Inflammatory macrophage treated with lipopolysaccharide for 1 hour (primary cell): ENCODE measurements at places on chromosomes 7 and 10.
A peak's percentile ranks its signal among the peaks of the same experiment; 100 is the strongest.

DNA sequence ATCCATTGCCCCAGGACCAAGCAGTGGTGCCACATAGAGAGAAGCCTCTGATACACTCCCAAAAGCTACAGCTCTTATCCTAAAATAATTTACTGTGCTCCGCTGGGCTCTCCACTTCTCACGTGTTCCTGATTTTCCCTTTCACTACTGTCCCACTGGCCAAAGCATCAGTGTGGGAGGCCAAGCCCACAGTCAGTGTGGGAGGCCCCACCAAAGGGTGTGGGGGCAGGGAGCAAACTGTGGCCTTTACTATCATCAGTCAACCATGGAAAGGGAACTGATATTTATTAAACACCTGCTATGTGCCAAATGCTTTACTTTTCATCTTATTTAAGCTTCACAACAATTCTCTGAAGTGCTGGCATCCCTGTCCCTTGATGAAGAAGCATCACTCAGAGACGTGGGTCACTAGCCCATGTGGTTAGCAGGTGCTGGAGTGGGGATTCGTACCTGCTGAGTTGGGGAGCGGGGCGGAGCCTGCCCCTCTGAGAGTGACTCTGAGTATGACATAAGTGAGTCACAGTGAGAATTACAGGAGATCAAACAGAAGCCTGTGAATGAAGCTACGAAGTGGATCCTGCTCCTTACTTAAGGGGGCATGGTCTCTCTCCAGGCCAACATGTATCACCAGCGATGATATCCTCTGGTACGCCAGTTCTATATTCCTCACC, 50.4 kb downstream of the PYROXD2 start:
- no peak for DNase-seq

DNA sequence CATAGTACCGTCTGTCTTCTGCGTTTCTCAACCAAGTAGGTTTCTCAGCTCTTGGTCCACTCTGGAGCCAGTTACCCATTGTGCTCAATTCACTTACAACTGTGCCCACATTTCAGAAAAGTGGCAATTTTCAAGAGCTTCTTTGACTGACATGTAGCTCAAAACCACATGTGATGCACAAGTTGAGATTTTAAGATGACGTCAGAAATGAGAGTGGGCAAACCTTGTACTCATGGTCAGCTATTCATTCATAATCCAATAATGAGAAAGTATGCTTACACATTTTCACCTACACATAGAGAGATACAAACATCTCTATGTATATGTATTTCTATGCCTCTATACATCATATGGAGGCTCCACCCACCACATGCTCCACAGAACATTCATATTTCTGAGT, 487.2 kb upstream of the AKR1E2 start:
- DNase-seq, result no peak

GRCh38 chr7:111871283-111871682, 309.0 kb upstream of the IMMP2L start:
- DNase-seq, result no peak

DNA sequence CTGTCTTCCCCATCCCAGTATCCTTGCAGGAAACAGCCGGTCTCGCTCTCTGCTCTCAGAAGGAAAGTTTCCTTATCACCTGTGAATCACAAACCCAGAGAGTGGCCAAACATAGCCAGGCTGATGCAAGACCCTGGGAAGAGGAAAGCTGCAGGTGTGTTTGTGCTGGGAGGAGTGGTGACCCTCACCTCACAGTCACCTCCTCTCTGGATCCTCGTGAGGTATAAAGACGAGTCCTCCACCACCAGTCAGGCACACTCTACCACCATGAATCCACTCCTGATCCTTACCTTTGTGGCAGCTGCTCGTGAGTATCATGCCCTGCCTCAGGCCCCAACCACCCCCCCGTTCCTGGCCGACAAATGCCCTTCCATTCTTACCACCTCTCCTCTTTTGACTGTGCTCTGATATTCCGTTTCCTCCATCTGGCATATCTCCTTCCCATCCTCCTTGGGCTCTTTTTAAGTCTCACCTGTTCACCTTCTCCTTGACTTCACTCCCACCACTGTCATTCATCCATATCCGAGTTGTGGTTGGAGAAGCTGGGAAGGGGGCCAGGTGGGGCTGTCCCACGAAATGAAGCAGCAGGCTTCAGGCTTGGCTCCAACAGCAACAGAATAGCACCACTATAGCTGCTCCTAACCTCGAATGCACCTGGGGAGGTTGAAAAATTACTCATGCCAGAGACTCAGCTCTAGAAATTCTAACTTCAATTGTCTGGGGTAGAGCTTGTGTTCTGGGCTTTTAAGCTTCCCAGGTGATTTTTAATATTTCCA, at the start of gene PRSS1:
TSS of gene PRSS1 (plus strand) at position 255 of the 776 bp plus-strand sequence. CDS start at position 268, 13 bp downstream.
- DNase-seq, result no peak

DNA sequence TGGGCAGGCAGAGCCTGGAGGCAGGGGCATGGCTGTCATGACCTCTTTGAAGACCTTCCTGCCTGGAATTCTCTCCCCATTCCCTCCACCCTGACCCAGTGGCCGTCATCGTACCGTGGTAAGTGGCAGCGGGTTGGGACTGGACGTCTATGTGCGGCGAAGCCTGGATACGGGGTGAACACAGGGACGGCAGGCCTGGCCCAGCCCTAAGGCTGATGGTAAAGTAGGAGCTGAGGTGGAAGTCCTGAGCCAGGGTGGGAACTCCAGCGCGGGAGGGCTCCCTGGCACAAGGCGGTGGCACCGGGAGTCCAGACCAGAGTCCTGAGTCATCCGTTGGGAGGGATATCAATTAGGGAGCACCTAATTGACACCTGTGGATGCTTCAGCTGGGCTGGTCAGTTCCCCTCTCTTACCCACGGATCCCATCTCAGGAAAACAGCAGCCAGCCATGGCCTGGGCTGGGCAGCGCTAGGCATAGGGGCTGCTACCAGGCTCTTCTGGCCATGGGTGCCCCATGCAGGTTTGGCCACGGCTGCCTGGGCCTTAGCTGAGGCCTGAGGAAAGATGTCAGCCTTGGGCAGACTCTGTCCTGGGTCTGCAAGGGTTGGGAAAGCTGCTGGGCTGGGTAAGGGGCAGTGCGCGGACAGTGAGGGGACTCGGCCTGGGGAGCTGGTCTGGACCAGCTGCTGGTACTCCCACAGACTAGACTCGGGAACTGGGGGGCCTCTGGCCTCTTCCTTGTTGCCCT, 3.3 kb downstream of the PPIF start:
- DNase-seq, result no peak

- no peak for DNase-seq
Measured at GRCh38 chr10:130003787-130004613, 39.9 kb upstream of the EBF3 start.

DNA sequence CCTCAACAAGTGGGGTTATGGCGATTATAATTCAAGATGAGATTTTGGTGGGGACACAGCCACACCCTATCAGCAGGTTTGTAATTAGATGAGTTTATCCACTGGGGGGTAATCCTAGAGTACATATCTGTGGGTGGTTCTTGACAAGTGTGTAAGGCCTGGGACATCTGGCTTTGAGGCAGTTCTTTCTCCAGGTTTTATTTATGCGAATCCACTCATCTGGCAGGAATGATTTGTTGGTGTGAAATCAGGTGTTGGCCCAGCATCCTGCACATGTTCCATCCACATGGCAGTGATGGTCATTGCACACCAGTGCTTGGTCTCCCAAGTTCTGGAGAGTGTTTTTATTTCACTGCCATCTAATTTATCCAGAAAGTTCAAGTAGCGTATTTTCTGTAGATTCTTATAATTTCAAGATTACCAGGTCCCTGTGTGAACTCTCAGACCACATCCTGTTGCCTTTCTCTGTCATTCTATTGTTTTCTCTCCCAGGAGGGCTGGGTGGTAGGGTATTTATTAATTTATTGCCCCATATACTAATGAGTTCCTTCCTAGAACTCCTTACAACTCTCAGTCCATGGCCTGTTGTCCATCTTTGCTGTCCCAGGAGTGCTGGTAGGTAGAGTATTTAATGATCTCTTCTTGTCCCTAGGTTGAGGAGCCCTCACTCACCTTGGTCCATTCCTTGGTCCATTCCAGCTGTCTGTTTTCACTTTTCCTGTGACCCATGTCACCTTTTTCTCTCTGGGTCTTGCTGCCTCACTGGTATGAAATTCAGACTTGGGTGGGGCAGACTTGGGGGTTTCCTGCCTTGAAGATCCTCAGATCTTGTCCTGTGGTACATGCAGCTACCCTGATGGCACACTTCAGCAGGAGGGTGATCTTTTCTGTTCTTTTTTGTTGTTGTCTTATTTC, 10.4 kb downstream of the RALA start:
- DNase-seq, result no peak

- DNase-seq, result peak; percentile 9
Measured at GRCh38 chr10:88209837-88210561, 346.6 kb downstream of the PTEN start.

- no peak for DNase-seq
Measured at GRCh38 chr10:129580010-129580409, 113.0 kb downstream of the MGMT start.
